NCI-H1092 (cell line): ENCODE measurements at places on chromosomes 13 and 19.

DNA sequence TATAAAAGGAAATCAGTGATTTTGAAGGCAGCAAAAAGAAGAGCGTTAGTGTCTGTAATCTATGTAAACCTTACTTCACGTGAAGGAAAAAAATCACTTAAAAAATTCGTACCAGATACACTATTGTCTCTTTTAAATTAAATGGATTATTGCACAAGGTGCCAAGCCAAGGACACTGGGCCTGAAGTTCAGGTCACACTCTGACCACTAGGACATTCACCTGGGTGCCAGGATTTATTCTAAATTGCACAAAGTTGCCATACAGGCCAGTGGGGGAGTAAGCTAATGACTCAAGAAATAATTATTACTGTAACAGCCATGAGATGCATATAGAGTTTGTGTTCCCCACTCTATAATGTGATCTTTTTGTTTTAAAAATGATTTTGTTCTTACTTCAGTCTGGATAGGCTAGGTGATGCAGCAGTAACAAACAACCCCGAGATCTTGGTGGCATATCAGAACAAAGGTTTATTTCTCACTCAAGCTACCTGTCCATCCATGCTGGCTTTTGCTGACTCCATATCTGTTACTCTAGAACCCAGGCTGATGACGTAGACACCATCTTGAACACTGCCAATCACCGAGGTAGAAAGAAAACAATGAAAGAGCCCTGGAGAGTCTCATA lies 252.1 kb downstream of the DCT start:
- DNase-seq = no peak

- DNase-seq = no peak
Observed at GRCh38 chr13:73018336-73018735, 40.5 kb upstream of the KLF5 start.

DNA sequence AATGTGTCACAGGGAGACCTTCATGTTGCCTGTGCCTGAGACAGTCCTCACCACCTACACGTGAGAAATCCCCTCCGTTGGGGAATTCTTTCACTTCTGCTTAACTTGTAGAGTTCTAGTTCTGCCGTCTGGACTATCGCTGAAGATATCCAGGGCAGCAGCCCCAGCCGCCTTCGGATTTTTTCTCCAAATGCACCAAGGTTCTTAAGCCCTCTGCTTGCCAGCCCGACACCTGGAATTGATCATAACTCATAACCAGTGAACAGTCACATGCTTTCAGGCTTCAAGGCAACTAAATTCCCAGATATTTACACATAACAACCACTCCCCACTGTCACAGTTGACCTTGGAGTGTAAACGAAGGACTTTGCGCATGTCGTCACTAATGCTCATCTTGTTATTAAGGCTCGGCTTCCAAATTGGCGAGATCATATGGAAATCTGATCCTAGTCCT lies 114.4 kb downstream of the RAB20 start:
- no peak for DNase-seq

GRCh38 chr13:27000686-27001085 lies 170.9 kb downstream of the USP12 start:
- no peak for DNase-seq

DNA sequence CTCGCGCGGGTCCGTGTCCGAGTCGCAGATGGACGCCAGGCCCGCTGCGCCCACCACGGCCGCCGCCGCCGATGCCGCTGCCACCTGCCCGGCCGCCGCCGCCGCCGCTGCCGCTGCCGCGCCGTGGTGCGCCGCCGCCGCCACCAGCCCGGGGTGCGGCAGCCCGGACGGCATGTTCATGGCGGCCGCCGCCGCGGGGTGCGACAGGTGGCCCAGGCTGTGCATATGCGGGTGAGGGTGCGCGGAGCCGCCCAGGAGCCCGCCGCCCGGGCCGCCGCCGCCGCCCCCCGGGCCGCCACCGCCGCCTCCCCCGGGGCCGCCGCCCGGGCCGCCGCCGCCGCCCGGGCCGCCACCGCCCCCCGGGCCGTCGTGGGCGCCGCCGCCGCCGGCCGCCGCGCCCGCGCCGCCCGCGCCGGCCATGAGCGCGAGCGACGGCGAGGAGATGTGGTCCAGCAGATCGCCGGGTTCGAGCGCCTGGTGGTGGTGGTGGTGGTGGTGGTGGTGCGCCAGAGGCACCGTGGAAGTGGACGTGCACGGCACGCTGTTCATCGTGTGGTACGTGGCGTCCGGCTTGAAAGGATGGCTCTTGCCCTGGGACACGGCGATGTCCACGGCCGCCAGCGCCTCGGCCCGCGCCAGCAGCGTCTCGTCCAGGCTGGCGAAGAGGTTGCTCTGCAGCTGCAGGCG lies 1.3 kb downstream of the POU4F1 start:
- DNase-seq = no peak

DNA sequence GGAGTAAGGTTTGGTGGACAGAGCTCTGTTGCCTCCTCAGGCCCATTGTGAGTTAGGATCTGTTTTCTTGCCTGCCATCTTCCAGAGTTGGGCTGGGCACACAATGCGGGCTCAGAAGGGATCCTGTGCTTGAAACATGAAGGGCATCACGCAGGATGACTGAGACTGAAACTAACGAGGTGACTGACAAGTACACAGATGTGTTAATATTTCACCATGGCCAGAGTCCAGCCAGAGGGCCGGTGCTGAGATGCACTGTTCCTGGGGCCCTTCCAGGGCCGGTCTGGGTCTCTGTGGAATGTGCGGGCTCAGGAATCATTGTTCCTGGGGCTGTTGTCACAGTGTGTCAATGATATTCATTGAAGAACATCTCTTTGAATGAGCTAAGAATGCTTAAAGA lies 163.7 kb downstream of the URI1 start:
- DNase-seq = no peak

GRCh38 chr13:84446972-84447639 lies 564.8 kb upstream of the SLITRK1 start:
- DNase-seq = no peak

DNA sequence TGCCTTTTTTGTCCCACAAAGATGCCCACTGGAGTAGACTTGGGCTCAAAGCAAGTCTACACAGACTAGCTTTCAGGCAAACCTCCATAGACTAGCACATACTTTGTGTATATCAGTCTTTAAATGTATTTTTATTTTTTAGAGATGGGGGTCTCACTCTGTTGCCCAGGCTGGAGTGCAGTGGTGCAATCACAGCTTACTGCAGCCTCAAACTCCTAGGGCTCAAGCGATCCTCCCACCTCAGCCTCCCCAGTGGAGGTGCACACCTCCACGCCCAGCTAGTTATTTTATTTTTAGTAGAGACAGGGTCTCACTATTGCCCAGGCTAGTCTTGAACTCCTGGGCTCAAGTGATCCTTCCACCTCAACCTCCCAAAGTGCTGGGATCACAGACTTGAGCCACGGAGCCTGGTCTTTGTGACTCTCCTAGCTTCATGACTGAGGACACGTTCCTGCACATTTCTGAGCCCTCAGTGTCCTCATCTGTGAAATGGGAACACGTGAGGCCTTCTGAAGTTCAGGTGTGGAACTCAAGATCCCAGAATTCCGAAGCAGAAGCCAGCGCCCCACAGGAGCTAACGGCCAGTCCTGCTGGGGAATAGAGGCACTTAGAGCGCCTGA lies 5.1 kb upstream of the TPM4 start:
- DNase-seq = no peak

GRCh38 chr19:16073988-16074387 lies 2.3 kb upstream of the TPM4 start:
- no peak for DNase-seq

- no peak for DNase-seq
Observed at GRCh38 chr19:51664997-51665396, 18.4 kb upstream of the SIGLEC14 start.

DNA sequence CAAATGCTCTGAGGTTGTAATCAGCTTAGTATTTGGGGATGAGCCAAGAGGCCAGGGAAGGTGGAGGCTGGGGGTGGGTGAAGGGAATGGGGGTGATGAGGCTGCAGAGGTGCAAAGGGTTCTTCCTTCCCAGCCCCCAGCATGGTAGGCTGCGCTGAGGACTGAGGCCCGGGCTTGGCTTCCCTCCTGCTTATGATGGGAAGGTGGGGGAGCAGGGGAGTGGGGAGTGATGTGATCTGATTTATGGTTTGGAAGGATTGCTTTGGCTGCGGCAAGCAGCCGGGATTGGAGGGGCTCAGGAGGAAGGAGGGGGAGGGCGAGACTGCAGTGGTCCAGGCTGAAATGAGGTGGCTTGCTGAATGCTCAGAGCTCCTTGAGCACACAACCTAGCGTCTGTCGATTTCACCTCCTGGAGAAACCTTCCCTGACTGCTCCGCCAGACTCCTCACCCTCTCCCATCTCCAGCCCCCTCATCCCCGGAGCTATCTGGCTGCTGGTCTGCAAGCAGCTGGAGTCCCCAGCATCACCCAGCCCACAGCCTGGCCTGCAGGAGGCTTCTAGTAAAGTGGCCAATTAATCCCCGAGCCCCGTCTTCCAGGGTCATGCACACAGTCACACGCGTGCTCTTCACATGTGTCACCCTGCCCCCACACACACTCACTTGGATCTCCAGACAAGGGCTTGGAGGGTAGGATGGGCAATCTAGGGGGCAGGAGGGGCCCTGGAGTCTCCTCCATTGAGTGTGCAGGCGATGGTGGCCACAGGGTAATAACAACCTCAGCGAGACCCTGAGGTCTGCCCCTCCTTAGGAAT lies 757 bp upstream of the CLEC11A start:
- no peak for DNase-seq

DNA sequence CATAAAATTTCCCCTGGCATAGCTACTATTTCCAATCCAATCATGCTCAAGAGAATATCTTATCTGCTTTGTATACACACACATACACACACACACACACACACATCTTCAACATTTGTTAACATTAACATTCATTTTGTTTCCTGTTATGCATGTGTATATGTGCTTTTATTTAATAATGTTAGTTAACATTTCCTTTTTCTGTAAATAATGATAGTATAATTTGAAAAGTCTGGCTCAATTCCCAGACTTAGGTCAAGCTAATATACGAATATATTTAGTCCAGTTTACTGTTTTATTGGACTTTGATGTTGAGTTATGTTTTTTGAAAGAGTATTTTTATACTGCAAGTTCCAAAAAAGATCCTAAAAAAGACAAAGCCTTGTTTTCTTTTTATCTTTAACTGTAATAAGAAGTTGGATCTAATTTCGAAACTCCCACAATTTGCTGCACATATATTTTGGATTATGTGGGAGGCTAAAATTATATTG lies 1072.4 kb downstream of the EFNB2 start:
- no peak for DNase-seq

- DNase-seq = peak; percentile 10
Observed at GRCh38 chr19:14686411-14686810, 3.4 kb upstream of the ZNF333 start.

GRCh38 chr19:9885077-9885552 lies 50.0 kb downstream of the PIN1 start:
- peak; percentile 71 for DNase-seq

GRCh38 chr13:86003029-86003428 lies 203.8 kb upstream of the SLITRK6 start:
- DNase-seq = peak; percentile 42

GRCh38 chr13:32503727-32504126 lies 34.9 kb downstream of the N4BP2L2 start:
- DNase-seq = no peak

DNA sequence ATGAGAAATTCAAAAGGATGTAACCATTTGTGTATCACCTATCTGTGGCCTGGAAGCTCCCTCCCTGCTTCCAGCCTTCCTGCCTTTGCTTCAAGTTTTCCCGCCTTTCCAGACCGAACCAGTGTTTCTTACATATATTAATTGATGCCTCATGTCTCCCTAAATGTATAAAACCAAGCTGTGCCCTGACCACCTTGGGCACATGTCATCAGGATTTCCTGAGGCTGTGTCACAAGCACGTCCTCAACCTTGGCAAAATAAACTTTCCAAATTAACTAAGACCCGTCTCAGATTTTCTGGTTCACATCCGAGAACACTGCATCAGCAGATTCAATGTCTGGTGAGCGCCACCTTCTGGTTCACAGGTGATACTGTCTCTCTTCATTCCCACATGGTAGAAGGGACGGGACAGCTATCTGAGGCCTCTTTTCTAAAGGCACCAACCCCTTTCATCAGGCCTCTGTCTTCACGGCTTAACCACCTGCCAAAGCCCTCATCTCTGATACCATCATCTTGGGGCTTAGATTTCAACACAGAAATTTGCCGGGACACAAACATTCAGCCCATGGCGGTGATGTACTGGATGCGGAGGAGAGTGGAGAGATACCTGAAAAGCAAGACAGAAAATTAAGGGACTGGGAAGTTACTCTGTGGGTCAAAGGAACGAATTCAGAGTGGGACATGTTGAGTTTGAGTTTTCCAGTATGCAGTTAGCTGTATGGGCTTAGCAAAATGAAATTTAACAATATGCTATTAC lies 58.7 kb upstream of the PABPC3 start:
- DNase-seq = peak; percentile 47

GRCh38 chr13:77031656-77032243 lies 4.8 kb upstream of the FBXL3 start:
- no peak for DNase-seq

- peak; percentile 72 for DNase-seq
Observed at GRCh38 chr13:113393563-113394338, 29.8 kb upstream of the GRTP1 start.

- no peak for DNase-seq
Observed at GRCh38 chr19:40213882-40214570, 4.2 kb downstream of the TTC9B start.

GRCh38 chr13:41746259-41746658 lies 214.7 kb downstream of the VWA8 start:
- no peak for DNase-seq

- DNase-seq = no peak
Observed at GRCh38 chr19:41554907-41555306, 21.1 kb upstream of the CEACAM21 start.
